ENCODE measurements at places on chromosomes 2 and 18. TPM values are rescaled to one million over a fixed set of nuclear protein-coding genes. Genes with fewer than 3 reads are reported as not detected.

Gene PLEK
- 0.22 TPM for total RNA-seq

Gene ABCB11
- total RNA-seq: not detected

Gene IL36G
- total RNA-seq: not detected

Gene MC4R
- not detected for total RNA-seq

Gene PFN4
- 0.17 TPM for total RNA-seq

Gene INHBB
- total RNA-seq: 32.7 TPM

Gene FBLN7
- 0.87 TPM for total RNA-seq

Gene DCDC2C
- total RNA-seq: not detected

Gene LRRTM1
- not detected for total RNA-seq

Gene LRATD1
- 3.4 TPM for total RNA-seq

Gene KHK
- 2.4 TPM for total RNA-seq

Gene EIF4E2
- total RNA-seq: 101 TPM

Gene TMEM37
- total RNA-seq: not detected

Gene EFR3B
- total RNA-seq: 0.54 TPM

Gene UBE2E3
- total RNA-seq: 18.7 TPM

Gene SLC9A4
- not detected for total RNA-seq

Gene GPR35
- total RNA-seq: 0.17 TPM

Gene SMYD1
- not detected for total RNA-seq

Gene EVA1A
- 25.4 TPM for total RNA-seq

Gene DYNAP
- not detected for total RNA-seq

Gene ANTXR1
- 0.52 TPM for total RNA-seq

Gene MYOM1
- 2.4 TPM for total RNA-seq

Gene TSGA10
- total RNA-seq: 1.5 TPM

Gene PLA2R1
- 22.3 TPM for total RNA-seq

Gene FOXI3
- not detected for total RNA-seq

Gene CRYGD
- total RNA-seq: not detected

Gene MALL
- total RNA-seq: 11.7 TPM

Gene SPATA3
- total RNA-seq: not detected

Gene SRD5A2
- not detected for total RNA-seq

Gene FAP
- total RNA-seq: 0.09 TPM

Gene MAPK4
- total RNA-seq: not detected

Gene IL36A
- not detected for total RNA-seq

Gene ASB18
- total RNA-seq: not detected

Gene HOXD13
- under 0.01 TPM for total RNA-seq
